ENCODE measurements at places on chromosomes 12 and 14.
A peak's percentile ranks its signal among the peaks of the same experiment; 100 is the strongest.

GRCh38 chr14:91947475-91948184 is at the start of gene FBLN5:
TSS of gene FBLN5 (minus strand) at chr14:91947694. CDS start at chr14:91947229, 465 bp downstream.
- DNase-seq, result peak; percentile 42

- no peak for DNase-seq
Measured at GRCh38 chr12:57616383-57617101, 5.3 kb downstream of the ARHGEF25 start.

DNA sequence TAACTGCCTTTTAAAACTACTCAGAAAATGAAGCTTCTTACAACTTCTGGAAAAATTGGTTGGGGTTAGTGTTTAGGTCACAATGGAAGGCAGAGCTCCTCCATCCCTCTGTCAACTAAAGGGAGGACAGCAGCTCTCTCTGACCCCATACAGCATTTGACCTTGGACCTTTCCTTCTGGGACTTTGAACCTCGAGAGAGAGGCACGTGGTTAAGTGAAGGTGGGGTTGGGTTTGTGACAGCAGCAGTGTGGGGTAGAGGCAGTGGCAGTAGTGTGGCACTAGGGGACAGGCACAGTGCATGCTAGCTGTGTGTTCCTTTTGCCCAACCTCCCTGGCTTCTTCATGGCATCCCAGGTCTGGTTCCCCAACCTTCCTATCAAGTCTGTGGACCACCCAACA is 9.4 kb upstream of the C12orf75 start:
- no peak for DNase-seq

DNA sequence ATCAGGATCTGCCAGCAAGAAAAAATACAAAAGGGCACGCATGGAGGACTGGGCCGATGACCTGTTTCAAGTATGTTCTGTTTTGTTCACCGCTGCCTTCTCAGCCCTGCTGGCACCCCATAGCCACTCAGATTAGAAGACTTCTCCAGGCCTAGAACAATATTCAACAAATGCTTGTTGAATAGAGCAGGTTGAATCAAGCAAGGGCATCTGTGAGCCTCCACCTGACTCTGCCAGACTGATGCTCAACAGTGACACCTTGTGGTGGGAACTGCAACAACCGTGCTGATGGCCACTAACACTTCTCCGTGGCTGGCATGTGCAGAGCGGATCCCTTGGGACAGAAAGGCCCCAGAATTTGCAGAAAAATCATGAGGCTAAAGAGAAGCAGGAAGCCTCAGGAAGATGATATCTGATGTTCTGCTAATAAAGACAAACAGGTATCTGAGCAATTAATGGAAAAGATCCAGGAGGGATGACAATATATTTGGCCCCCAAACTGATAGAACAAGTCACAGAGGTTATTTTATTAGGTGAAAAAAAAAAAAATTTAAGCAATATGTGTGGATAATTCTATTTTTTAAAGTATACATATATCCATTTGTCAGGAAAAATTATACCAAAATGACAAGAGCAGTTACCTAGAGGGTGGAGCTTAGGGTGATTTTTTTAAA is 114.3 kb downstream of the KSR2 start:
- DNase-seq, result peak; percentile 63

DNA sequence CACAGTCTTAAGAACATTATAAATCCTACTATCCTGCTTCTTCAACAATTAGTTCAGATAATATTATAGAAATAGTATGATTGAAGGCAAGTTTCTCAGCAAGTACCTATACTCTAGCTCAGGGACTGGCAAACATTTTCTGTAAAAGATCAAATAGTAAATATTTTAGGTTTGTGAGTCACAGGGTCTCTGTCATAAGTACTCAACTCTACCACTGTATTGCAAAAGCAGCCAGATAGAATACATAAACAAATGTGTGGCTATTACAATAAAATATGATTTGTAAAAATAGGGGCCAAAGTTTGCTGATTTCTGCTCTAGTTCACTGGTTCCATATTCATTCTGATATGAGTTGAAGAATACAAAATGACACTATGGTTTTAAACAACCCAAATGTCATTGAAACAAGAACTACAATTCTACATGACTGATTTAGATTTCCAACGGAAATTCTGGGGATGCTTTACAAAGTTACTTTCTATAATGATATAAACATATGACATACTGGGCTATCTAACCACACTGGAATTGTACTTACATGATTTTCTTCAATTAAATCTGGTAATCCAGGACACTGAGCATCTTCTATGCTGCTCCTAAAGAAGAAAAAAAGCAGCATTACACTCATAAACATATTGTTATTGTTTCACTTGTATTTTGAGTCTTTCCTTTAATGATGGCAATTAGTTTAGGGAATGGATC is 23.2 kb downstream of the LGALS3 start:
- DNase-seq, result no peak

- no peak for DNase-seq
Measured at GRCh38 chr12:49646871-49647654, 23.7 kb downstream of the PRPF40B start.

GRCh38 chr14:64465831-64466554 is 694 bp downstream of the AKAP5 start:
- DNase-seq, result no peak

DNA sequence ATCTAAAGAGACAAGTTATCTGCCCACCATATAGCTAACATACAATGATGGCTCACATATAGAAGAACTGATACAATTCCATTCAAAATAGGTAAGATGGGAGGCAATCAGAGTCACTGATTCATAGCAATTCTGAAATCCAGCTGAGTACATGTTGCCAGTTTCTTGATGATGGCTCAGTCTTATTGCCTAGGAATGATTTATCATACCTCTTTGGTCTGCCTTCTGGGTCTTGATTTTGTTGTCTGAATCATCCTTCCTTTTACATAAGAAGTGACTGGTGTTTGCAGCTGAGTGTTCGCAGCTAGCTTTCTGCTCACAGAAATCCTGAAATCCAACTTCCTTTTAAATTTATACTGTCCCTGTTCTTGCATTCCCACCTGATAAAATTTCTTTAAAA is 463.2 kb upstream of the MGAT4C start:
- no peak for DNase-seq

DNA sequence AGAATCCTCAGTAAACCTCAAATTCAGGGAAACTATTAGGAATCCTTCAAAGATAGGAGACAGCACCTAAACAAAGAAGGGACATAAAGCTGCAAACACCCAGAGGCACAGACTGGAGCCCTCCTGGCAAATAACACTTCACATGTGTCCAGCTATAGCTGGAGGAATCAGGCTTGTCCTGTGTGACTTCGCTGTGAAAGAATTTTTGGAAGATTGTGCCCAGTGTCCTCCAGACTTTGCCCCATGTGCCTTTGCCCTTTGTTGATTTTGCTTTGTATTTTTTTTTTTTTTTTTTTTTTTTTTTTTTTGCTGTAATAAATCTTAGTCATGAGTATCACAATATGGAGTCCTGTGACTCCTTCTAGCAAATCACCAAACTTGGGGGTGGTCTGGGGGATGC is 136.8 kb downstream of the KCNH5 start:
- DNase-seq, result no peak

DNA sequence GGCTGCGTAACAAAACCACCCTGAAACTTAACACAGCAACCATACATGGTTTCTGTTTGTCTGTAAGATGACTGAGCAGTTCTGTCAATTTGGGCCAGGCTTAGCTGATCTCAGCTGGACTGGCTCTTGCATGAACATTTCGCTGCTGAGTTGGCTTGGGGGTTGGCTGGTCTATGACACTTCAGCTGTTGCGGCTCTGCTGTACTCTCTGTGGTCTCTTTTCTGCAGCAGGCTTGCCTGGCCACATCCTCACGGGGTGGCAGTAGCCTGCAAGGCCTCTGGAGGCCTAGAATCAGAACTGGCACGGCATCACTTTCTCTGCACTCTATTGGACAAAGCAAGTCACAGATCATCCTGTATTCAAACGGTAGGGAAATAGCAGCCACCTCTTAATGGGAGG is 216.2 kb downstream of the BCL11B start:
- DNase-seq, result peak; percentile 41

GRCh38 chr12:104751594-104751993 is 206.5 kb downstream of the SLC41A2 start:
- no peak for DNase-seq

DNA sequence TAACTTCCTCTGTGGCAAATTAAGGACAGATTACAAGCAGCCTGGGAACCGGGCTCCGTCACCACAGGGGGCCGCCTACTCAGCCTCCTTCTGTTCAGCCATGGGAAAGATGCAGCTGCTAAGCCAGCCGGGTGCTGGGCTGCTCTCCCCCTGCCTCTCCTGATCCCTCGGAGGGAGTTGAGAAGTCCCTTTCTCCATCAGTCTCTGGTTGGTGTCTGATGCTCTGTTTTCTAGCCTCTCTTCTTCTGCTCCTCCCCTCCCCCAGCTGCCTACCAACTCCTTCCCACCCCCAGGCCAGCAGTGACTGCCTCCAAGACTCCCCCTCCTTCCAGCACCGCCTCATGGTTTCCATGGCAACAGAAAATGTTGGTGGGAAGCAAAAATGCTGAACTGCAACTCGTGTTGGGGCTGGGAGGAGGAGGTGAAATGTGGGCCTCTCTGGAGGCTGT is 486.7 kb downstream of the APAF1 start:
- no peak for DNase-seq

- DNase-seq, result peak; percentile 73
Measured at GRCh38 chr14:106141242-106142220, 615.1 kb downstream of the TMEM121 start.

GRCh38 chr14:91231446-91231845 is 13.1 kb downstream of the GPR68 start:
- DNase-seq, result no peak

Data from activated naive CD8-positive, alpha-beta T cell treated with anti-CD3 and anti-CD28 coated beads, Interleukin-2, amount 50 U/mL, for 24 hours (primary cell).